DND-41 (cell line): ENCODE measurements at places on chromosomes 11 and 22.

- peak; percentile 36 for DNase-seq
Measured at GRCh38 chr11:33687733-33688479, 12.7 kb downstream of the C11orf91 start.

DNA sequence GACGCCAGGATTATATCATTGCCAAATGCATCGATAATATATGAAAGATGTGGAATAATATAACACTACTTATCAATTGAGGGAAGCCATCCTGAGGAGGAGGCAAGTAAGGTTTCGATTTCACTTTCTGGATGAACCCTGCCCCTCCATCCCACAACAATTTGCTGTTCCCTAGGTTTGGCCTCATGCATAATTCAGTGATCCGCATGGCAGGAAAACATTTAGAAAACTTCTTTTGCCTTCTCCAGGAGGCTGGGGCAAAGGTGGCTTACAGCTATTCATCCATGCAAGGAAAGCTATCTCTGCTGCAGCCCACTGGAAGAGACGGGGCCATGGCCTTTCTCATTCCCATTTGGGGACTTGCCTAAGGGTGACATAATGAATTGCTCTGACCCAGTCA is 489.4 kb upstream of the CADM1 start:
- no peak for DNase-seq

- DNase-seq: no peak
Measured at GRCh38 chr11:22539821-22540256, 85.8 kb downstream of the FANCF start.

- DNase-seq: no peak
Measured at GRCh38 chr22:41621911-41622179, 750 bp downstream of the XRCC6 start.

- no peak for DNase-seq
Measured at GRCh38 chr11:63042596-63042995, 27.0 kb upstream of the SLC22A8 start.

GRCh38 chr11:100098560-100098959 is 588.5 kb upstream of the ARHGAP42 start:
- DNase-seq: no peak

- no peak for DNase-seq
Measured at GRCh38 chr11:61103851-61104423, 1.6 kb downstream of the CD5 start.

GRCh38 chr11:119936426-119936825 is 201.5 kb downstream of the TRIM29 start:
- no peak for DNase-seq

DNA sequence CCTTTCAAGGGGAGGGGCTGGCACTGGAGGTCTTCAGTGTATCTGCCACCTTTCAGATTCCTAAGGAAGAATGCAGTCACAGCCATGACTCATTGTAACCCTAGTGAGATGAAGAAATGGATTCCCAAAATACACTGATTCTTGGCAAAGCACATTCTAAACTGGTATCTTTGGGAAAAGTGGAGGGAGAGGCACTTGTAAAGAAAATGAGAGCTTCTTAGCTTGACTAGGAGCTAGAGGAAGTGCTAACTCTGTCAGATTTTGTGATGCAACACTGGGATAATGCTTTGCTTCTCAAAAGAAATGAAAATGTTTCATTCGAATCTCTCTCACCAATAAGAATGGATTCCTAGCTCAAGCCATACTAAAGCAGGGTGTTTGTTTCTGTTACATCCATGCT is 14.3 kb downstream of the NRIP3 start:
- DNase-seq: no peak

DNA sequence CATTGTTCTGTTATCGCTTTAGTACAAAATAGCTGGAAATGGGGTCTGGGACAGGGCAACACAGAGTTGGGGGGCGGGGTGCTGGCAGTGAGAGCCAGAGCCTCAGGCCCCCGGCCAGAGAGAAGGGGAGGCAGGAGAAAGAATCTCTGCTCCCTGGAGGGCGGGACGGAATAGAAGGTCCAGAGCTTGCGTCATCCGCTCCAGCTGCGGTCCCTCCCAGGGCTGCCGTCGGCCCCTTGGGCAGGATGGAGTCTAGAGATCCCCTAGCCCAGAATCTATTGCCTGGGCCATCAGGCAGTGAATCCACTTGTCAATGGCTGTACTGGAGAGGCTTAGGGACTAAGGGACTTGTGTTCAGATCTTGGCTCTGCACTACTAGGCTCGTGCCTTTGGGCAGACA is 5.0 kb downstream of the TP53I11 start:
- no peak for DNase-seq

DNA sequence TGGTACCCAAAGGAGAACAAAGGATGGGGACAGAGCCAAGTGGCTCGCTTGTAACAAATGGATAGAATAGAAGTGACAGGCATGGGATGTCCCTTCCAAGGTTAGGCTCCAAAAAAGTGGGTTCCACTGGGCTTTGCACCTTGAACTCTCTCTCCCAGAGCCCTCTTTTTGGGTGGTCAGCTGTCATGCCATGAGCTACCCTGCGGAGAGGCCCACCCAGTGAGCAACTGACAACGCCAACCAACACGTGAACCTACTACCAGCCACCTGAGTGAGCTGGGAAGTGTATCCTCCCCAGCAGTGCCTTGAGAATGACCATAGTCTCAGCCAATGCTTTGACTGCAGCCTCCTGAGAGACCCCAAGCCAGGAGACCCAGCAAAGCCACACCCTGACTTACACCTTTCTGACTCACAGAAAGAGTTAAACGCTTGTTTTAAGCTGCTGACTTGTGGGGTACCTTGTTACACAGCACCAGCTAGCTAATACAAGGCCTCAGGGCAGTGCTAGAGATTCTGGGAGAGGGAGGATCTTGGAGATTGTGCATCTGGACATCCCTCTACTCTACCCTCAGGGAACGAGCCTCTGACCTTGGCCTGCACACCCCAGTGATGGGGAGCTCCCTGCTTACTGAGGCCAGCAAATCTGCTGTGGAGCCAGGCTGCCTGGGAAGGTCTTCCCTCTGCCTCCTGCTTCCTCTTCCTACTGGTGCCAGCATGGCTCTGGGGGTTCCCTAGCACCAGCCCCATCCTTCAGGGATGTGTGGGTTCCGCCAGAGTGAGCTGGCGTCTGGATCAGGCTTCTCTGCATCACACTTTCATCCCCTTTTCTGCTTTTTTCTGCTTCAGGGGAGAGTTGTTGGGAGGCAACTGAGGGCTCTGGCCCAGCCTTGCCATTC is 29.1 kb upstream of the RFPL3 start:
- no peak for DNase-seq

DNA sequence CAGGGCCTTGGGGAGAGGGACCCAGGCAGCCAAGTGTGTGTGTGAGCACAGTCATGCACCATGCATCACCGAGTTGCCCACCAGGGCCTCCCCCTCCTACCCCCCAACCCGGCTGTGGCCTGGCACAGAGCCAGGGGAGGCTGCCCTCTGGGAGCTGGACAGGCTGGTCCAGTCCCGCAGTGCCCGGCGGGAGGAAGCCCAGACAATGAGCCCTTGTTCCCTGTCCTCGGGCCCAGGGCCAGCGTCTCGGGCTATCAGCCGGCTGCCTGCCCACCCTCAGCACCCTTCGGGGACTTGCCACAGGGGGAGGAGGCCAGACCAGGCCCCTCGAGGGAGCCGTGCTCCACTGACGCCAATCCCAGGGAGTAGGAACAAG is 4.5 kb downstream of the LRRC75B start:
- DNase-seq: no peak

DNA sequence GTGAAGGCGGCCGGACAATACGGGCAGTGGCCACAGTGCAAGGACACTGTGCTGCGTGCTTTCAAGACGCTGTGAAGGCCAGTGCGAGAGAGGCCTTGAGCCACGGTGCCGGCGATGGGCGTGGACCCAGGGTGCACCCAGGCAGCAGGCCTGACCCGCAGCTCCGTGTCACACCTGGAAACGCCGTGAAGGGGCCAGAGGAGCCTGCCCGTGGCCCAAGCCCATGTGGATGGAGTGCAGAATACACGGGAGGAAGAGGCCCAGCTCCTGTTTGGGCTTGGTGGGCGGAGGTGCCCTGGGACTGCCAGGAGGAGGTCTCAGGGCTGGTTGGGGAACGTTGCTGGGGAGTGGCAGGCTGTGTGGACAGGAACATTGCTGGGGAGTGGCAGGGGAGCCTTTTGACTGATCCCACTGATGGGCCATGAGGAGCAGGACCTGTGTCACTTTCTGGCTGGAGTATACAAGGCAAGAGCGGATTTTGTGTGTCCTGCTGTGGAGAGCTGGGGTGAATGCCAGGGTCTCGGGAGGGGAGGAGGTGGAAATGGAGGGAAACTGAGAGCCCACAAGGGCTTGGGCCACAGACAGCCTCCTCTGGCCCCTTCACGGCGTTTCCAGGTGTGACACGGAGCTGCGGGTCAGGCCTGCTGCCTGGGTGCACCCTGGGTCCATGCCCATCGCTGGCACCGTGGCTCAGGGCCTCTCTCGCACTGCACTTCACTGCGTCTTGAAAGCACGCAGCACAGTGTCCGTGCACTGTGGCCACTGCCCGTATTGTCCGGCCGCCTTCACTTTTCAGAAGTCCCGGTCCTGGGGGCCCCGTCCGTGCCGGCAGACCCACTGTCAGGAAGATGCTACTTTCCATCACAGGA is 925.4 kb downstream of the BRD1 start:
- DNase-seq: no peak

DNA sequence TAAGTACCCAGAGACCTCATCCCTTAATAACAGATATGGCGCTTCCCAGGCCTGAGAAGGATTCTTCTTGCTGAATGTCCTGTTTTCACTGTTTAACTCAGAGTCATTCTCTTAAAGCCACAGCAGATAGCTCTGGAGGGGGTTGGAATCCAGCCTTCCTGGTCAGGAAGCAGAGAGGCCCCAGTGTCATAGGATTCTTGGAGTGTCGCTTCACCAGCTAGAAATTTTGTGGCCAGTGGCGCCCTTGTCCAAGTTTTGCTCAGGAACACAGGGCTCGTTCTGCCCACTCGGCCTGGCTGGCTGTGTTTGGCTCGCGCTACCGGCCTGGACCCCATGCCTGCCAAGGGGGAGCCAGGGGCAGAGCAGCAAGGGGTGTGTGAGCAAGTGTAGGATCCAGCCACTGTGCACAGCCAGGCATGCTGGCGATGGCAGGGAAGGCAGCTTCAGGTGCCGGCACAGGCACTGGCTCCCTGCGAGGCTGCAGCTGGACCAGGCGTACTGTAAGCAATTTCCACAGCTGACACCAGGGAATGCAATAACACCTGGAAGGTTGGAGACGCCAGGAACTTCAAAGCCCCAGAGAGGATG is 214.8 kb upstream of the SESN3 start:
- no peak for DNase-seq

DNA sequence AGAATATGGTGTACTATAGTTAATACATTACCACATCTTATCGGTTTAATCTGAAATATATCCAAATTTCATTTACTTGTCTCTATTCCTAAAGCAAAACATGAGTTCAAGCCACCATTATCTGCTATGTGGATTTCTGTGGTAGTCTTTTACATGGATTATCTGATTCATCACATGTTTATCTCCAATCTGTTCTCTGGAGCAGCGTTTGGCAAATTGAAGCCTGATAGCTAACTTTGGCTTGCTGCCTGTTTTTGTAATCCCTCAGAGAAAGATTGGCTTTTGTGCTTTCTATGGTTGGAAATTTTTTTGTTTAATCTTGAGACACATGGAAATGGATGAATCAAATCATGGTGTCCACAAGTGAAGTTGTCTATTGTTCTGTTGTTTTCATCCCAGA is 274.3 kb downstream of the JRKL start:
- DNase-seq: no peak

- DNase-seq: no peak
Measured at GRCh38 chr11:11748706-11749365, 92.9 kb upstream of the USP47 start.

GRCh38 chr11:92222701-92223100 is 1.9 kb upstream of the FAT3 start:
- no peak for DNase-seq

DNA sequence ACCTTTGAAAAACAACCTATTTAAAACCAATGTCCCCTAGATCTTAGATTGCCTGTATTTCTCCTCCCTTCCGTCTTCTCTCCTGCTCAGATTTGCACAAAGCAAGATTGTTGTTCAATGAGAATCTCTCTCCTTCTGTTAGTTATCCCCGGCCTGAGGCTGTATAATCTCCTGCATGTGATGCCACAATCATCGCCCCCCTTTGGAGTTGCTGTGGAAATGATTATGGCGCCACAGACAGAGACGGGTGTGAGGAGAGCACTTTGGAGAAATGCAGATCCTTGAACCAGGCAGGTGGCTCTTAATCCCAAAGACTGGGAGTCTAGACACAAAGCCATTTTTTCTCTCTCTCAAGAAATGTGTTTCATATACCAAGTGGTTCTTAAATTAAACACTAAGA is 941.3 kb downstream of the OPCML start:
- no peak for DNase-seq

GRCh38 chr11:130126516-130126915 is 33.1 kb upstream of the ST14 start:
- DNase-seq: no peak

DNA sequence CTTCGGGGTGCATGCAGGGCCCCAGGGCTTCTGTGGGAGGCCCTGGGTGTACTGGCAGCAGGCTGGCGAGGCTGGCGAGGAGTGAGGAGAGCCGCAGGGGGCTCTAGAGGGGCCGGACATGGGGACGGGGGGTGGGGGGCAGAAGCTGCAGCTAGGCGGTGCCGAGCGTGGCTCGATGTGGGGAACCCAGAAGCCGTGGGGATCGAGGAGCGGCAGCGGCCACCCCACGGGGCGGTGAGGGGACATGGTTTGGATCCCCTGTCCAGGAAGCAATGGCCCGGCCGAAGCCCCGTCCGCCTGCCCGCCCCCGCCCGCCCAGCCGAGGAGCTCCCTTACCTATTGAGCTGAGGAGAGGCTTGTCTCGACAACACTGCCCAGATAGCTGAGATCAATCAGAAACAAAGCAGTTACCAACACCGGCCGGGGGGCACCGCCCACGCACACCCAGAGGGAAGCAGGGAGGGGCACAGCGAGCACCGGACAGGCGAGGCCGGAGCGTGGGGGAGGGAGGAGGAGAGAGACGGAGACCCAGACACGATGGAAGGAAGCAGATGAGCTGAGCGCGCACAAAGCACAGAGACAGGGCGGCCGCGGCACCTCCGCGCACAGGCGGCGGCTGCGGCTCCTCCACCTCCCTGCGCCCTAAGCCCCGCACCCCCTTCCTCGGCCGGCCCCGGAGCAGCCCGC is 38.7 kb downstream of the IGSF9B start:
- no peak for DNase-seq

DNA sequence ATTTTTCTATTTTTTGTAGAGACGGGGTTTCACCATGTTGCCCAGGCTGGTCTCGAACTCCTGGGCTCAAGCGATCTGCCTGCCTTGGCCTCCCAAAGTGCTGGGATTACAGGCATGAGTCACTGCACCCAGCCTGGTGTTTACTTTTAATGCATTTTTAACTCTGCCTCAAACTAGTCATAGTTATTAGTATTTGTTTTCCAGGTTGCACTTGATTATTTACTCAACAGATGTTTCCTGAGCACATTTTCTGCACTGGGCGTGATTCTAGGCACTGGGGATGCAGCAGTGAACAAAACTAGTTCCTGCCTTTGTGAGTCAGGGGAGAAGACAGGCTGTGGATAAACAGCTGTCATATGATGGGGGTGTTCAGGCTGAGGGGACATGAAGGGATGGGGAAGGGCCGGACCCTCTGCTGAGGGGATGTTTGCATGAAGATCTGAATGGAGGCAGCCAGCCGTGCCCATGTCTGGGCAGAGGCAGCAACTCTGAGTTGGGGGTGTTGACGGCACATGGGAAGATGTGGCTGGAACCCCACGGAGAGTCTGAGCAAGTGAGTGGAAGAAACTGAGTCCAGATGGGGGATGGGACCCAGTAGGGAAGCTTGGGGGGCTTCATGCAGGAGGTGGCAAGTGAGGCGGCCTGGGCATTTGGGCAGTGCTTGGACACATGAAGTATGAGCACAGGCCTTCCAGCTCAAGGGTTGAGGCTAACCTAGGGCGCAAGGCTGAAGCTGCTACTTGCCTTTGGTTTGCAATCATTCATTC is 34.4 kb downstream of the MPPED1 start:
- no peak for DNase-seq
